ENCODE measurements at places on chromosomes 4 and X.

DNA sequence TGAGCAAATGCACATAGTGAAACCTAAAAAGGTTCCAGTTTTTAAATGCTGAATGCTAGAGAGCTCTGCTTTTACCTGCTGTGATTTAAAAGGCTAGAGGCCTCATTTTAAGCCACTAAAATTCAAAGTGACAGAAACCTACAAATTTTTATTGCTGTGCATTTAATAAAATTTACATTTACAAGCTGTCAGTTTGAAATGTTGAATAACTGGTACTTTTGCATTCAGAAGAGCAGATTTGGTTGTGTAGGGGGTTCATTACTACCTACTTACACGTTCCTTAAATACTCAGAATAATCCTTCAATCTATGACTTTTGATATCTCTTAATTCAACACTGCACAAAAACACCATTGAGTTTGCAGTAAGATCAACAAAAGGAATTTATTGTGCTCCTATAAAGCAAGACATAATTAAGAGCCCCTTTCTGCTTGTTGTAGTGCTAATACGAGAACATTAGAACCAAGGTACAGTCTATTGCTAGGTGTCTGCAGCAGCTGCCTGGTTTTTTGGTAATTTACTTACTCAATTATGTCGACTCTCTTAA lies 27.9 kb downstream of the NKX3-2 start:
- DNase-seq: no peak

- DNase-seq: no peak
These were observed 26.5 kb downstream of the CD40LG start for GRCh38 chrX:136674270-136674985.

GRCh38 chr4:84032372-84032771 lies 466.7 kb downstream of the NKX6-1 start:
- no peak for DNase-seq

DNA sequence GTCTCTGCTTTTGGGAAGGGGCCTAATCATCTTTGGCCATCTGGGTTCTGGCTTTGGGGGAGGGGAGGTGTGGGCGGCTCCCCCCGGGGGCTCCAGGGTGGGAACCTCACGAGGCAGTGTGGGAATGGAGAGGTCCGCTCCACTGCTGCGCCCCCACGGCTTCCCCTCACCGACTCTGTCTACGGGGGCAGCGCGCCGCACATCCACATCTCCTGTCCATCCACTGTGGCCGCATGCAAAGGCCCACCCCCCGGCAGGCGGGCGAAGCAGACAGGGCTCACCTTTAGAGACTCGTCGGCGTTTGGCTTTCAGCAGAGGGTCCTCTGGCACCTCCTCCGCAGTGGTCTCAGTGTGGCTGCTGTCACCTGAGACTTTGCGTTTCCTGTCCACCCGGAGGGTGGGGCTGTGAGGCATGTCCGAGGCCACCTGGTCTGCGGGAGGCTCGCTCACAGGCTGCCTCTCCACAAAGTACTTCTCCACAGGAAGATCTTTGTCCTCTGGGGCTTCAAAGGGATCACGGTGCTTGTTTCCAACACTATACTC lies 33.6 kb downstream of the BCOR start:
- no peak for DNase-seq

GRCh38 chr4:109134268-109134667 lies 168.2 kb downstream of the COL25A1 start:
- no peak for DNase-seq

GRCh38 chrX:41933546-41933945 lies 10.2 kb upstream of the CASK start:
- DNase-seq: no peak

- no peak for DNase-seq
These were observed 468 bp downstream of the ZMYM3 start for GRCh38 chrX:71253253-71254091.

DNA sequence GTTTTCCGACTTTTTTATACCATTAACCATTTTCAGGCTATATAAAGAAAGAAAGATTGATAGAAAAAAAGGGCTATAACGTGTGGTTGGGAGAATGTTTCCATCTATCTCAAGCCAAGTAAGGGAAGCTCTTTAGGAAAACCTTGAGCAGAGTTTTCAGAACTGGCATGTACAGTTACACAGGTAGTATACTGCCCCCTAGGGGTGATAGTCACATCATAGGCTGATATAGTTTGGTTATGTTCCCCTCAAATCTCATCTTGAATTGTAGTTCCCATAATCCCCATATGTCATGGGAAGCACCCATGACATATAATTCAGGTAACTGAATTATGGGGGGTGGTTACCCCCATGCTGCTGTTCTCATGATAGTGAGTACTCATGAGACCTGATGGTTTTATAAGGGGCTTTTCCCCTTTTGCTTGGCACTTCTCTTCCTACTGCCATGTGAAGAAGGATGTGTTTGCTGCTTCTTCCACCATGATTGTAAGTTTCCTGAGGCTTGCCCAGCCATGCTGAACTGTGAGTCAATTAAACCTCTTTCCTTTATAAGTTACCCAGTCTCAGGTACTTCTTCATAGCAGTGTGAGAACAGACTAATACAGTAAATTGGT lies 186.8 kb downstream of the TMA16 start:
- DNase-seq: no peak

DNA sequence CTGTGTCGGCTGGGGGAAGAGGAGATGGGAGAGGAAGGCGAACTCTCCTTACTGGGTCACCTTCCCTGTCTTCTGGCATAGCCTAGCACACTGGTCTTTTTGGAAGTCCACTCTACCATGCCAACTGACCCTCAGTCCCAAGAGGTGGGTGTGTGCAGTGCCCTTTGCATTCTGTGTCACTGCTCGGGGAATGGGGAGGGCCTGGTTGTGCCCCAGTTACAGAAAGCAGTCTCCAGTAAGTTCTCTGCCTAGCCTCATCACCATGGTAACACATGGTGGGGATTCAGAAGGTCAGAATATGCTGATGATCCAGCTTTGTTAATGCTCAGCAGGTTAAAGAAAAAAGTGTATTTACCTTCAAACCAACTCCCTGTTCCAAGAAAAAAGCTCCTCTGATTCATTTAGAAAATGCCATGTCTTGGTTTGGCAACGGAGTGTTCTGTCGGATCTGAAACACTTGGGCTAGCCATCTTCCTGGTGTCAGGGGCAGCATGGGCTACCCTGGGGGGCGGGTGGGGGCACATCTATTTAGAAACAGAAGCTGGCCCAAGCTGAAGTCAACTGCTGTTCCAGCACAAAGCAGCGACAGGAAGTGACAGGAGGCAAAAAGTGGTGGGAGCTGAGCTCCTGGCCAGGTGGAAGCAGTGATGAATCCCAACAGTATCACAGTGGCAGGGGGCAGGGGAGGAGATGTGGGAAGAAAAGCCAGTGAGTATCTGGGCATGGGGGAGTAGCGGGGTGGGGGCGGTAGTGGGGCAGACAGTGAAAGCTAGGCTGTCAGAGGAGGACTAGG lies 37.0 kb downstream of the NSG1 start:
- no peak for DNase-seq

DNA sequence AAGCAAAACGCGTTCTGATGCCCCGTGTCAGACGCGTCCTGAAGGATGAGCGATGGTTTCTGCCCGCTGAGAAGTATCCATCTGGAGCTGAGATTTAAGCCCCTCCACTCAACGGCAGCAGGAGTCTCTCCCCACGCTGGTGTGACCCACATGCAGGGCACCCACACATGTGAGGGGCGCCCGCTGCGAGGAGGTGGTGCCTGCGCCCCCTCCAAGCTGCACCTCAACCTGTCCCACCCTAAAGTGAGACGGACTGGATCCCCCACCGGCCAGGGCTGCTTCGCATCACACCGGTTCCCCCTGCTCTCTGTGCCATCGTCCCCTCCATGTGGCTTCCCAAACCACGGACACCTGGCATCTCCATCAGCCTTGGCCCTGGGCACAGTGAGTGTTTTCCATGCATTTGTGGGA lies 4.5 kb upstream of the PDE6B start:
- DNase-seq: no peak

GRCh38 chr4:6021831-6022606 lies 3.8 kb upstream of the C4orf50 start:
- DNase-seq: no peak

- DNase-seq: no peak
These were observed 10.5 kb downstream of the RASSF6 start for GRCh38 chr4:73609706-73610105.

GRCh38 chr4:109910256-109910655 lies 2.4 kb upstream of the EGF start:
- DNase-seq: no peak

- no peak for DNase-seq
These were observed 11.1 kb upstream of the GPM6A start for GRCh38 chr4:175823015-175823742.

- no peak for DNase-seq
These were observed 56.7 kb downstream of the PRPS1 start for GRCh38 chrX:107684956-107685385.

Measured in stimulated activated CD8-positive, alpha-beta memory T cell treated with anti-CD3 and anti-CD28 coated beads, Interleukin-7, amount 100 ng/mL, for 1 hour (primary cell).